ENCODE measurements at places on chromosomes 1 and 21.

GRCh38 chr1:51328279-51328678 is 2.1 kb downstream of the TTC39A start:
- no peak for DNase-seq

GRCh38 chr1:64019818-64020217 is 183.6 kb upstream of the UBE2U start:
- DNase-seq, result no peak

- no peak for DNase-seq
These were observed 21.3 kb upstream of the PGBD2 start for GRCh38 chr1:248884632-248885295.

GRCh38 chr1:40784141-40784770 is 669 bp downstream of the KCNQ4 start:
- DNase-seq, result no peak

GRCh38 chr1:240210026-240210425 is 118.3 kb downstream of the FMN2 start:
- peak; percentile 18 for DNase-seq

- no peak for DNase-seq
These were observed 8.2 kb downstream of the GTF2B start for GRCh38 chr1:88883156-88883555.

DNA sequence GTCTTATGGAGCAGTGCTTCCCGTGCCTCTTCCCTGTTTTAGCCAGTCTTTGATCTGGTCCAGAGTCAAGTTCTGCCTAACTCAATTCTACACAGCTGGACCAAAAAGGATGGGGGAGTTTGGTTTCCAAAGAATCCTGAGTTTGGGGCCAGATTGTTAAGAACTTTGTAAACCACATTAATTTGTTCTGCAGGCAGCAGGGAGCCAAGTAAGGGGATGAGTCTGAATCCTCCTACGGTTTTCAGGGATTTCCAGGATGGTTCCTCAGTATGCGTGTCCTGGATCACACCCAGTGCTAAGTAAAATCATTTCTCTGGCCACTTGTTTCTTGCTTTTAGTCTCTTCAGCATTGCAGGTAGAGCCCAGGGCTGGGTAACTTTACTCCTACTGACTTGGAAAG is 26.1 kb upstream of the GJA5 start:
- no peak for DNase-seq

DNA sequence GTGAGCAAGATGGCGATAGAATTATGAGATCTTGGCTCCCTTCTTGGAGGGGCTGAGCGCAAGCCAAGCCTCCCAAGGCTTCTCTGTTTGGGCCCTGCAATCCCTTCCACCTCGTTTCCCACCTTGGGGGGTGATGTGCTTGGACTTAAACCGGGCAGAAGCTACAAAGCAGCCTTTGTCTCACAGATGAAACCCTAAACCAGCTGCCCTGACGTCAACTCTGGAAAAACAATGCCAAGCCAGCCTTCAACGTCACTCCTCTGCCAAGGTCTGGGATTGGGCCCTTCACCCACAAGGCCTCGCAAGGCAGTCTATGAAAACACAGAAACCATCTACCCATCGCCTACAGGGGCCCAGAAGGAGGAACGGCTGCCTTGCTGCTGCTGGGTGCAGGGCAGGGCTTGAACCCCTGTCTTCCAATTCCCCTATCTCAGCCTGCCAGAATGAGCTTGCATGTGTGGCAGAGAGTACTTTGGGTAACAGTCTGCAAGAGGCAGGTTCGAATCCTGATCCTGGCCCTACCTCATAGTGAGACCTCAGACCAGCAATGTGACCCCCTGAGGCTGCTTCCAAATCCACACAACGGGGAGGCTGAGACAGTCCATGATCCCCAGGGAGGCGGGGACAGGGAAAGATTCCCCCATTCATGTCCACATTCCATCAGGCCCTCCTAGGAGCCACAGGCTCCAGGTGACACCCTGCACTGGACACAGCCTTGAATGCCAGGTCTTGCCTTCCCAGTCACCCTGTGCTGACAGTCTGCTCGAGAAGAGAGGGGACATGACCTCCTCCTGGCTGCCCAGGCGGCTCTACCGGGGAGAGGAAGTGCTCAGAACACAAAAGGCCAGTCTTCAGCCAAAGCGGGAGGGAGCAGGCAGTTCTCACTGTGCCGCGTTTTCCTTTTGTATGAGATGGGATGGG is 15.0 kb downstream of the IFFO2 start:
- peak; percentile 75 for DNase-seq

DNA sequence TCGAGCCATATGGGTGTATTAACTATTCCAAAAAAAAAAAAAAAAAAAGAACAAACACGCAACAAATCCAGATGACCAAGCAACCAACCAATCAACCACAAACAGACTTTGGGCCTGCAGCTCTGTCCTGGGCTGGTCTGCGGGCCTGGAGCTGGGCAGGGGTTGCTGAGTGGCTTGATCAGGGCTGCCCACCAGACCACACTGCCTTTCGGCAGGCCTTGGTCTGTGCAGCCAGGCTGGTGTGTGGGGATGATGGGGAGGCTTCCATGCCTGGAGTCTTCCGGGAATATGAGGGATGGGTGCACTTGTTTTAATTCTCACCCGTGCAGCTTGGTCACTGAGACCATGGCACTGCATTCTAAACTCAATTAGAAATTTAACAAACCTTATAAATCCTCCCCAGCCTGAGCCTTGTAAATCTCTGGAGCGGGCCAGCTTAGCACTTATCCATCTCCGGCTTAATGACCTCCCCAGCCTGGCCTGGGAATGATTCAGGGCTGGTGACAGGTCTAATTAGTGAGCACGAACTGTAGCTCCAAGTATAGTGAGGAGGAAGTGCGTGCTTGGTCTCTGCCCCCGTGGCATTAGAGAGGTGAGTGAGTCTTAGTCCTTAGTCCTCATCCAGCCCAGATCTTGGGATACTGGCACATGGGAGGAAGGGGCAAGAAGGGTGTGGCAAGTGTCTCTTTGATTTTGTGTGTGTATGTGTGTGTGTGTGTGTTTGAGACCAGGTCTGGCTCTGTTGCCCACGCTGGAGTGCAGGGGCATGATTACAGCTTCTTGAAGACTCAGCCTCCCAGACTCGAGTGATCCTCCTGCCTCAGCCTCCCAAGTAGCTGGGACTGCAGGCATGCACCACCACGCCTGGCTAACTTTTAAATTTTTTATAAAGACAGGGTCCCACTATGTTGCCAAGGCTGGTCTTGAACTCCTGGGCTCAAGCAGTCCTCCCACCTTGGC is 74.6 kb upstream of the CSF3R start:
- DNase-seq, result no peak

DNA sequence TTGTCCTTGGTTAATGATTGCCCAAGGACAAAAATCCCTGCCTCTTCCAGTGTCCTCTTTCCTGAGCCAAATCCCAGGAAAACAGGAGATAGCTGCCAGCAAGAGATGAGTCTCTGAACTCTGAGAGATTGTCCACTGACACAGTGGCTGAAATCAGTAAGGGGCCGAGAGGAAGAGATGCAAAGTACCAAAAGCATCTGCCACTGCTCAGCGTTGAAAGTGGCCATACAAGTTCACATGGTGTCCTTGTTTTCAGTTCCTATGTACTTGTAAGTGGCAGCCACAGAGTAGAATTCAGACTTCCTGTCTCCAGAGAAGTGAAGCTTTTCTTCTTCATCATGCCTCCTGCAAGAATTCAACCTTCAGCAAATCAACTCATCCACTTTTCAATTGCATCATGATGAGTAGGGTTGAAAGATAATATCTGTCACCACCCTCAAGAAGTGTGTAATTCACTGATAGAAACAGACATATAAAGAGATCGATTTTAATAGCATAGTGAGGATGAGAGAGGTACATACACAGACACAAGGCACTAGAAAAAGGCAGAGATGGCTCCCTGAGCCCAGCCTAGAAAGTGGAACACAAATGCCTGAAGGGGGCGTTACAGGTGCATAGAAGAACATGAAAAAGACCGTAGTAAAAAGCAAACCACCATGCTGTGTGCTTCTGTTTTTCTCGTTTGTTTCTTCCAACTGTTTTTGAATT is 185.8 kb downstream of the MRPL39 start:
- DNase-seq, result peak; percentile 8

DNA sequence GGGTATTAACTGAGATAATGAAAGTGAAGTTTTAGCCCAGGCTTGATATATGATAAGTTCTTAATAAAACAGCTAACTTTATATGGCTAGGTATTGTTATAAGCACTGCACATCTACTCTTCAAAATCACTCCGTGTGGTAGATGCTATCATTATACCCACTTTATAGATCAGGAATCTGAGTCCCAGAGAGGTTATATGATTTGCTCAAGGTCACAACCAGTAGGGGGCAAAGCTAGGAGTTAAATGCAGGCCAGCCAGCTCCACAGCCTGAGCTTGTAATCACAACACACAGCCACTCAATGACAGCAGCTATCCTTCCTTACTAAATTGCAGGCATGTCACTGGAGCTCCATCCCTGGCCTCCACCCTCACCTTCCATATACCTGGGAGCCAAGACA is 115.8 kb downstream of the CAPN8 start:
- DNase-seq, result no peak

DNA sequence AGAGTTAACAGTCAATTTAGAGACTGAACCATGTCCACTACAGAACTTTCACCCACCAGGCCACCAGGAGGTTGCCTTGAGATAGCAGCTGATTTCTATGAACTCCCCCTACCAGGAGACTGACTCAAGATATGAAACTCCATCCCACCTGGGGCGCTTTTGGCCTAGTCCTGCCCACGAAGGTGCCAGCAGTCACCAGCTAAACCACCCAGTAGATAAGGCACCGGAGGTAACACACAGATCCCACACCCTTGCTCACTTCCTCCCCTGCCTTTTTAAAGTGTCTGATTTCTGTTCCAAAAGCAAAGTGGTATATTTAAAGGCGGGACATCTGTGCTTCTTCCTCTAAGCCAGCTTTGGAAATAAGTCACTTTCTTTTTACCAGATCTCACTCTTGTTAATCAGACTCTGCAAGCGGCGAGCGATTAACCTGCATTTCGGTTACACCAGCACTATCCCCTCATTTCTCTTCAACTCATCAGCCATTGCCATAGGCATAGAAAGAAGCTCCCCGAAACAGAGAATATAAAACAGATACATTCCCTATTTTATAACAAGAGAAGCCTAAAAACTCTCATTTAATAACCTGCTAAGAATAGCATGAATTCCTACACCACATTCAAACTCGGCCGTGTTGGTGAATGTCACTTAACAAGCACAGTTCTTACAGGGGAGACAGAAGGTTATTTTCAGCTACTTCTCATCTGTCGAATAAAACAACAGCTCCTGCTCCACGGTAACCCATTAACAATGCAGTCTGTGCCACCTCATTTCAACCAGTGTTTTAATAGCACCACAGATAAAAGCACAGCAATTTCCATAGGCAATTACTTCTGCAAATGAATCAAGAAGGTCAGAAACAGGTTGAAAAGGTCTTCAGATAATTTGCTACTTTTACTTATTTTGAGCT is 318.1 kb downstream of the KCNH1 start:
- no peak for DNase-seq

DNA sequence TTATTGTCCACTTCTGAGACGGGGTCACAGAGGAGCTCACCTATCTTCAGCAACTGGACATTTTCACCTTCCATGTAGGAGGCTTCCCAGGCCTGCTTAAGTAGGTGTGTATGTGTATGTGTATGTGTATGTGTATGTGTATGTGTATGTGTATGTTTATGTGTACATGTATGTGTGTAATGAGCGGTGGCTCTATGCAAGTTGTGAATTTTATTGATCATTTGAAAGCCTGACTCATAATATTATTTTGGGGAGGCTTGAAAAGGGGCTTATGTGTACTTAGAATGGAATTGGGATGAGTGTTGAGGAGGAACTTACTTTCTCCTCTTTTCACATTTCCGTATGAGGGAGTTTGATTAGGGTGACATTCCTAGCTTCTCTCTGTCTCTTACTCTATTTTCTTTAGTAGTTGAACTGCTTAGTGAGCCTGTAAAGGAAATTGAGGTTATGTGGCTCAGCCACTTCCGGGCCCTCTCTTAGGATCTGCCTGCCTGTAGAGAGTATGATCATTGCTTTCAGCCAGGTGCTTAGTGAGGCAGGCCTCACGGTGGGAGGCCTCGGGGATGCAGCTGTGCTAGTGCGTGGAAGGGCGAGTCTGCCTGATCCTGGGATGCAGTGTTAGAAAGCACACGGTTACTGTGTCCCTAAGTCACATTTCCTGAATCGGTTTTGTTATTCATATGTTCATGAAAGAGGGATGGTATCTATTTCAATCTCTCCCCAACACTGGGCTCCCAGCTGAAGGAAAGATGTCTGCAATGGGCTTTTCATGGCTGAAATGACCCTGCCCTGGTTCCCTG is 61.0 kb downstream of the IER5 start:
- DNase-seq, result no peak

GRCh38 chr21:42659416-42660117 is 6.1 kb downstream of the PDE9A start:
- DNase-seq, result no peak

- DNase-seq, result no peak
These were observed 39.4 kb downstream of the C1orf21 start for GRCh38 chr1:184426278-184426674.

- no peak for DNase-seq
These were observed 493.5 kb downstream of the SETD4 start for GRCh38 chr21:35566874-35567273.

DNA sequence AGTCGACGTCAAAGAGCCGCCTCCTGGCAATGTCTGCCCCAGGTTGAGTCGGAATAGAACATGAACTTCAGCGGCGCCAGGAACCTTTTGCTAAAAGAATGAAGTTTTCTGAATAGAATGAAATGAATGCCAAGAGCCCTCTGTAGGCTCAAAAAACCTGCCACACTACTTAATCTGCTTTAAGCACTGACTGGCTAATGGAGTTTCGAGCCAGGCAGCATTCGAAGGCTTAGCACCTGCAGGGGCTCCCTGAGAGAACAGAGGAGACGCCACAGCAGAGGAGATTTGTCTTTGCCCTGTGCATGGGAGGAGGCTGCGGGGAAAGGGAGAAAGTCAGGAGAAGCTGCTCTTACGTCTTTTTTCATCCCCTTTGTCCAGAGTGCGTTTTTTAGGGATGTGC is 641.7 kb downstream of the AJAP1 start:
- DNase-seq, result no peak

GRCh38 chr1:37922767-37923550 is 23.9 kb downstream of the INPP5B start:
- no peak for DNase-seq

DNA sequence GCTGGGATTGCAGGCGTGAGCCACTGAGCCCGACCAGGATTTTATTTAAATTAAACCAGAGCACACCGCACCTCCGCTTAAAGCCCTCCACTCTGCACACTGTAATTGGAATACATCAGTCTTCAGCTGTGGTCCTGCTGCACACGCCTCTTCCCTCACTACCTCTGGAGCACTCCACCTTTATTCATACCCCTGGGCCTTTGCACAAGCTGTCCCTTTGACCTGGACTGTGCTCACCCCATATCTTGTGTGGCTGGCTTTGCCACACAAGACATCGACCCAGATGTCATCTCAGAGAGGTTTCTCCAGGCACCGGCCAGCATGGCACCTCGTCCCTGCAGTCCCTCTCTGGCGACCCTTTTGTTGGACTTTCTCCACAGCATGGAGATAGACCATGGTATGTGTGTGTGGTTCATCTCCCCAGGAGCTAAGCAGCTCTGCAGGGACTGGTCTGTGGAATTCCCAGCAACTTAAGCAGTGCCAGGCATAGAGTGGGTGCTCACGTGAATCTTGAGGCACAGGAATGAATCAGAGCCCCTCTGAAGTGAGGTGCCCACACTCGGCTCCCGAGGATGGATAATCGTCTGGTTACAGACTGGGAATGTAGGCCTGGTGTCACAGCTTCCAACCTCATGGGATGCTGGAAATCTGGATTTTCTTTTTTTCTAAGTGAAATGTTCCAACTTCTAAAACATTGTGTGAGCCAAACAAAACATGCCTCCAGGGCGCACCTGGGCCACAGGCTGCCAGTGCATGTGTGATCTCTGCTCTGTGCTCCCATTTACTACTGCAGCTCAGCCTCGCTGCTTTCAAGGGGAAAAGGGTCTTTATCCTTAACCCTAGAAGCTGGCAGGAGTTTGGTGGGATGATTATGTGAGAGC is 61.9 kb downstream of the EVA1C start:
- no peak for DNase-seq
